ENCODE measurements at places on chromosomes 12 and 14. TPM values are rescaled to one million over a fixed set of nuclear protein-coding genes. Genes with fewer than 3 reads are reported as not detected.

ANO4 gene
- 215 TPM for polyA plus RNA-seq

ACOT4 gene
- polyA plus RNA-seq = 0.13 TPM

TAS2R19 gene
- polyA plus RNA-seq = 2.3 TPM

HCAR3 gene
- not detected for polyA plus RNA-seq

C2CD5 gene
- 20.7 TPM for polyA plus RNA-seq

KRT3 gene
- not detected for polyA plus RNA-seq

CACNA2D4 gene
- polyA plus RNA-seq = not detected

OVCH1 gene
- 3.0 TPM for polyA plus RNA-seq

AQP2 gene
- not detected for polyA plus RNA-seq

CLEC12A gene
- polyA plus RNA-seq = not detected

MPHOSPH9 gene
- polyA plus RNA-seq = 12.4 TPM

WSCD2 gene
- 6.9 TPM for polyA plus RNA-seq

NTS gene
- not detected for polyA plus RNA-seq

HHIPL1 gene
- polyA plus RNA-seq = 1.2 TPM

RIMBP2 gene
- polyA plus RNA-seq = 7.0 TPM

ANKRD52 gene
- polyA plus RNA-seq = 10.7 TPM

GPD1 gene
- polyA plus RNA-seq = 3.1 TPM

TAS2R8 gene
- not detected for polyA plus RNA-seq

OR4K5 gene
- polyA plus RNA-seq = not detected

CDKN3 gene
- 16.0 TPM for polyA plus RNA-seq
